AG04449 (cell line): ENCODE measurements at places on chromosomes 11 and 22.

GRCh38 chr22:37457093-37457893 lies 28.9 kb downstream of the MFNG start:
- no peak for DNase-seq

- DNase-seq, result no peak
Measured at GRCh38 chr22:40176921-40177737, 596 bp upstream of the TNRC6B start.

- DNase-seq, result no peak
Measured at GRCh38 chr11:111193924-111194490, 51.5 kb upstream of the POU2AF2 start.

- DNase-seq, result no peak
Measured at GRCh38 chr11:57324154-57324885, 432 bp downstream of the TNKS1BP1 start.

DNA sequence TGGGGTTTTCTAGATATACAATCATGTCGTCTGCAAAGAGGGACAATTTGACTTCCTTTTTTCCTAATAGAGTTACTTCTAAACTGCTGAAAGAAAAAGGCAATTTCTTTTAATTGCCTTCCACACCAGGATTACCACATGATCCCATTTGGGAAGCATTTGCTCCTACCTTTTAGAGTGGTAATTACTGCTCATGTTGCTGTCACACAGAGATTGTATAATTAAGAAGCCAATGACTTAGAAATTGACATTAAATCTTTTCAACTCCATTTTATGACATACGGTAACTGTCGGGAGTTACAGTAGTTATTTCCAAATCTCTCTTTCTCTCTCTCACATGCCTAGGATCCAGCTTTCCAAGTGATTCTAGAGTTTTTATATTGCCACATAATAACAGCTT lies 17.8 kb upstream of the RAG2 start:
- no peak for DNase-seq

- DNase-seq, result no peak
Measured at GRCh38 chr11:120863359-120863758, 160.5 kb upstream of the TBCEL start.

- DNase-seq, result no peak
Measured at GRCh38 chr11:62026739-62027370, 59.4 kb upstream of the FTH1 start.

DNA sequence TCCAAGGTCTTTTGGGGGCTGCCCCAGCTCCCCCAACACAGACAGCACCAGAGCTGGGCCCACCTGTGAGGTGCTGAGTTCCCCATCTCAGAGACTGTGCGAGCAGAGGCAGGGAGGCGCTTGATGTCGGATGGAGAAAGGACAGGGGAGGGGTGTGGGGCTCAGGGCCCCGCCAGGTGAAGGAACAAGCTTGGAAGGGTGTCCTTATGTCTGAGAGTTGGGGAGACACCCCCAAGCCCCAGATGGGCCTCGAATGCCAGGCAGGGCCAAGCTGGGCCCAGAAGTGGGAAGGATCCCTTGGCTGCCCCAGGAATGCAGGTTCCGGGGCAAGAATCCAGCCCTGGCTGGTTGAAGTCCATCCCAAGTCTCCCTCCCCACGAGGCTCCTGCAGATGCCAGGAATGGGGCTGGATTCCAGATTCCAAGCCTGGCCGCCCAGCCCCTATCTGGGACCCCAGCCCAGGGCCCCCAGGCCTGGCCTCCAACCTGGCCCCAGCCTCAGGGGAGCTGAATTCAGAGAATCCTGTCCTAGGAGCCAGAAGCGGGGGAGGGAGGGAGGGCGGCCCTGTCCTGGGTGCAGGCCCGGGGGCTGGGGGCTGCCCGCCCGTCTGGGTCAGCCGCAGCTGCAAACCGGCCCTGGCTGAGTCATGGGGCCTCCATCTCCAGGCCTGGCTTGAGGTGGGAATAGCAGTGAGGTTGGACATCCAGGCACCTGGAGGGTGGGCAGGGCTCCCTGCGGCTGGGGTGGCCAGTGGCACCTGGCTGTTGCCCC lies 50.9 kb downstream of the CDKN1C start:
- DNase-seq, result no peak
